Trophoblast cell (in vitro differentiated cells and primary cell): ENCODE measurements at places on chromosomes 16 and 17.

GRCh38 chr17:44444735-44445105, 55.3 kb upstream of the ITGA2B start:
- H3K36me3 ChIP-seq: no peaks in the 10 kb centered on the region
- H3K4me3 ChIP-seq: no peak overlapping the region
- no peaks in the 10 kb centered on the region for H3K27me3 ChIP-seq

GRCh38 chr16:49684696-49685095, 171.2 kb downstream of the ZNF423 start:
- no peaks in the 10 kb centered on the region for H3K27me3 ChIP-seq
- no peak for DNase-seq
- H3K4me1 ChIP-seq: no peaks in the 10 kb centered on the region
- H3K4me3 ChIP-seq: no peak overlapping the region

DNA sequence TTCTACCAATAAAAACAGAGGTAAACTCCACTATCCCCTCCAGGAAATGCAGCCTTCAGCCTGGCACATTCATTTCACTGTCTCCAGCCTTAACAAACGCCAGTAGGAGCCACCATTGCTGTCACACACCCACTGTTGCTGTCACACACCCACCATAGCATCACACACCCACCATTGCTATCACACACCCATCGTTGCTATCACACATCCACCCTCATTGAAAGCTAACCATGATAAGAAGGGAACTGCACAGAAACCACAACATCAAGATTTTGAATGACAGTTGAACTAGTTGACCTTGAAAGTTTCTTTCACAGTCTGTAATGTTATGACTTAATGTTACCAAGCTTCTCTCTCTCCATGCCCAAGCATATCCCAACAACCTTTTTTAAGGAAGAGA, 38.1 kb downstream of the SHCBP1 start:
- no peak for DNase-seq
- no peaks in the 10 kb centered on the region for H3K27me3 ChIP-seq
- no peaks in the 10 kb centered on the region for H3K4me1 ChIP-seq
- no peak overlapping the region for H3K4me3 ChIP-seq

DNA sequence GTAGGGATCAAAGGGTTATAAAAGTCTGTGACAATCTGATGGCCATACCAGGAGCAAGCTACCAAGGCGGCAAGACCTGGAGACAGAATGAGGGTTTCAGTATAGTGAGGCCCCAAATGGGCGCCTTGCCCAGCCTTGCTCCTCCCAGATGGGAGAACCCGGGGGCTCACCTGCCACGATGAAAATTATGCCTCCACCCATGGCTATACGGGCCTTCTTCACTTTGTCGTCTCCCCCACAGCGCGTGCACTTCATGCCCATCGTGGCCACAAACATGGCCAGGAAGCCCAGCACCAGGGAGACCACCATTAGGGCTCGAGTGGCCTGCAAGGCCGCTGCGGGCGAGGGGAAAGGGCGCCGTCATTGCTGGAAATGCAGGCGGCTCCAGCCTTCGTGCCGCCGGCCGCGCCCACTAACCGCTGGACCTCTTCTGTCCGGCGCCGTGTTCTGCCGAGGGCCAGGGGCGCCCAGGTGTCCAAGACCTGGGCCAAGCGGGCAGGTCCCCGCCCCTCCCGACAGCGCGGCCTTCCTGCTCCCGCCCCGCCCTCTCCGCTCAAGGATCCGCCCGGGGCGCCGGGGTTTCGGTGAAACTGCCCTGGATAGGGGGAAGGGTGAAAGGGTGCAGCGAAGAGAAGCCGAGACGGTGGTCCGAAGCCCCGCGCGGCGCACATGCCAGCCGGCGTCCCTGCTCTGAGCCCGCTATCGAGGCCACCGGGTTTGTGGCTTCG, 1.5 kb downstream of the CLDN7 start:
- peaks cover 17% of the 10 kb centered on the region for H3K4me1 ChIP-seq
- DNase-seq: peak; percentile 86
- peak overlapping the region; percentile 81 for H3K27ac ChIP-seq
- H3K27me3 ChIP-seq: no peaks in the 10 kb centered on the region
- H3K36me3 ChIP-seq: peaks cover 31% of the 10 kb centered on the region

DNA sequence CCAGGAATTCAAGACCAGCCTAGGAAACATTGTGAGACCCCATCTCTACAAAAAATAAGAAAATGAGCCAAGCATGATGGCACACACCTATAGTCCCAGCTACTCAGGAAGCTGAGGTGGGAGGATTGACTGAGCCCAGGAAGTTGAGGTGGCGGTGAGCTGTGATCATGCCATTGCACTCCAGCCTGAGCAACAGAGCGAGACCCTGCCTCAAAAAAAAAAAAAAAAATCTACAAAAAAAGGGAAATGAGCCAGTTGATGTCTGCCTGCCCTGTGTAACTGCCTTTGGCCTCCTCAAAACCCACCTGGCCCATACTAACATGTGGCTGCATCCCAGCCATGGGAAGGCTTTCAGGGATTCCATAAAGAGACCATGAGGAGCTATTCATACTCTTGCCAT, 4.5 kb downstream of the RANBP10 start:
- H3K27me3 ChIP-seq: no peaks in the 10 kb centered on the region
- H3K36me3 ChIP-seq: peaks cover 15% of the 10 kb centered on the region
- no peak overlapping the region for H3K4me3 ChIP-seq
- no peak for DNase-seq

- no peaks in the 10 kb centered on the region for H3K27me3 ChIP-seq
- H3K4me1 ChIP-seq: peaks cover 9% of the 10 kb centered on the region
- peaks cover 2% of the 10 kb centered on the region for H3K36me3 ChIP-seq
- H3K27ac ChIP-seq: no peak overlapping the region
Observed at GRCh38 chr16:49527611-49528010, 154.0 kb downstream of the C16orf78 start.

- DNase-seq: no peak
- H3K36me3 ChIP-seq: no peaks in the 10 kb centered on the region
- no peak overlapping the region for H3K27ac ChIP-seq
- no peak overlapping the region for H3K4me3 ChIP-seq
- no peaks in the 10 kb centered on the region for H3K4me1 ChIP-seq
Observed at GRCh38 chr16:57341441-57342303, 16.9 kb upstream of the CCL22 start.

GRCh38 chr17:77622647-77623046, 335.9 kb upstream of the TNRC6C start:
- no peak overlapping the region for H3K27ac ChIP-seq
- H3K27me3 ChIP-seq: no peaks in the 10 kb centered on the region

DNA sequence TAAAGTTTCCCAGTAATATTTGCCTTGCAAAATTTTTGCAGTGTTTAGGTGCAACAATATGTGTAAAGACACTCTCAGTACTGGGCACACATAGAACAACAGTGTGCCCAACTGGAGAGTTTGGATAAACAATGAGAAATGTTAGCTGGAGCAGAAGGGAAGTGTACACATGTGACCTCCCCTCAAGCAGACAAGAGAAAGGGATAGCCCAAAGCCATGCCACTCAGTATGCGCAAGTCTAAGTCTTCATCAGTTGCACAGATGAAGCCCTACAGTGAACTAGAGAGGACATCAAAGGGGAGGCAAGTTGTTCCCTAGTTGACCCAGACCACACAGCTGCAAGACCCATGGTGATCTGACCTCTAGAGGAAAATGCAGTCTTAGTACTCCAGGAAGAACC, 97.9 kb upstream of the CDH11 start:
- no peak overlapping the region for H3K4me3 ChIP-seq
- H3K36me3 ChIP-seq: no peaks in the 10 kb centered on the region

GRCh38 chr16:50072730-50073129, 7.0 kb downstream of the HEATR3 start:
- H3K27me3 ChIP-seq: no peaks in the 10 kb centered on the region
- DNase-seq: no peak
- no peak overlapping the region for H3K27ac ChIP-seq
- H3K4me1 ChIP-seq: no peaks in the 10 kb centered on the region

DNA sequence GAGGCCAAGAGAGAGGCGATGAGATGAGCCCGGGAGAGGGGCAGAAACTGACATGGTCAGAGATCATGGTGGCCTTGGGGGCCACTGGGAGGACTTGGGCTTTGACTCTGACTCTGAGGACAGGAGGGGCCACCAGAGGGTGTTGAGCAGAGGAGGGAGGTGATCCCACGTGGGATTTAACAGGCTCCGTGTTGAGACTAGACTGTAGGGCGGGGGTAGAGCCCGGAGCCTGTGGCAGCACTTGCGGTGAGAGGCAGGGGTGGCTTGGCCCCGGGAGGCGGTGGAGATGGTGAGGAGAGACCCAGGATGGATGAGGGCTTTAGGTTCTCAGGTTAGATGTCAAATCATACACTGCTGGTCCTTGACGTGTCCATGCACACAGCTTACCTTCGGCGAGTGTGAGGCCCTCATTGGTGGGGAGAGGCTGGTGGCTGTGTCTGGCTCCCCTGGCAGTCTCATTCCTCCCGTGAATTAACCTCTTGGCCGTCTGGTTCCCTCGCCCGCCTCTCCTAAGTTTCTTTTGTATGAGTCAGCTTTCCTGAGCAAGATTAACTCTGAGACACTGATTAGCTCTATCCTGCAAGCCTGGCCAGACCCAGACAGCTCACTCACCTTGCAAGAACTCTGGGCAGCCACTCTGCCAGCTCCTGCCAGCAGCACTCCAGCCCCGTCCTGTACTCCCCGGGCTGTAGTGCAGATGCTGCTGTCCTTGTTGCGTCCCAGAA, 39.7 kb downstream of the VPS35L start:
- peaks cover 8% of the 10 kb centered on the region for H3K36me3 ChIP-seq
- H3K4me3 ChIP-seq: no peak overlapping the region
- no peaks in the 10 kb centered on the region for H3K27me3 ChIP-seq
- DNase-seq: peak; percentile 96

DNA sequence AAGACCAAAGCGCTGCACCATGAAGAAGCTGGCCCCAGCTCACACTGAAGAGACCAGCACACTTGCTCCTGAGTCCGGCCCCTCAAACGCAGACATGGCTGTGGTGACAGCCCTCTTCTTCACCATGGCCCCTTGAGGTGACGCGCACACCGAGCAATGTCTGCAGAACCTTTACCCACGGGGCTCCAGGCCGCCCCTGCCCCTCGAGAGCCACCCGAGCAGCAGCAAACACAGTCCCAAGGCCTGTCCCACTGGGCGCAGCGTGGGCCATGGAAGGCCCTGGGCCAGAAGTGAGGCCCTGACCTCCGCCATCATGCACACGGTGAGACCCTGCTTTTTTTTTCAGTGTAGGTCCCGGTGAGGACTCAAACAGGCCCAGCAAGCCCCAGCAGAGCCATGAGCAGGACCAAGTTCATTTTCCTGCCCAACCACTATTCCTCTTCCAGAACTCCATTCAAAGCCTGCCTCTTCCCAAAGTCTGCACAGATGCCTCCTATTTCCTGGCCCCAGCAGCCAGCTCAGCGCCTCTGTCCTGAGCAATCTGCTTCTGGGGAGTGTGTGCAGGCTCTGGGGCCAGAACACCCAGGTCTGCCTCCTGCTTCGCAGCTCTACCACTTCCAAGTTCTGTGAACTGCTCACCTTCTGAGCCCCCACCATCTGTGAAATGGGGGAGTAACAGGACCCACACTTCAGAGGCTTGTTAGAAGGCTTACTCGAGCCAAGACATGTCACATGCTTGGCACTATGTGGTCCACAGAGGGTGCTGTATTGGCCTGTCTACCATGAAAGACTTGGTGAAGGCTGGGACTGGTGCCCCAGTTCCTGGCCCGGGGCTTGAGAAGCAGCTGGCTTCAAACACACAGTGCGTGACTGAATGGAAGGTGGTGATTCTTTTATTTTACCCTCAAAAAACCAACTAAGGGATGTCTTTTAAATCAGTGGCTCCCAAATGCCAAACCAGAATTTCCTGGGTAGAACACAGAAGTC, 35.7 kb upstream of the GSG1L start:
- no peaks in the 10 kb centered on the region for H3K4me1 ChIP-seq
- no peaks in the 10 kb centered on the region for H3K27me3 ChIP-seq
- no peak overlapping the region for H3K27ac ChIP-seq
- no peak overlapping the region for H3K4me3 ChIP-seq

DNA sequence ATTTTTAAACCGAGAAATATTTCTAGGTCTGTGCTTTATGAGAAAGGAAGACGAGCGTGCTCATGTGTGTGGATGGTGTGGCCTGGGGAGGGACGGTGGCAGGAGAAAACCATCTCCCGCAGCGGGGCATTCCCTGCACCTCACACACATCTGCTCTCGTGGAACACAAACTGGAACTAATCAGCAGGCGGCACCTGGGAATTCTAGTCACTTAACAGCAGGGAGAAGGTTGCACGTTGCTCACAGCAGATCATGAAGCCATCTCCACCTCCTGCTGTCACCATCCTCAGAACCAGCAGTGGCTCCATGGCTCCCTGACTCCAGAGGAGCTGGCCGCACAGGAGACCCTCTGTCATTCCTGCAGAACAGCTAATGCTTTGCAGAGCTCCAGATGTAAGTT, 35.2 kb downstream of the ADCY9 start:
- H3K27ac ChIP-seq: no peak overlapping the region
- no peak overlapping the region for H3K4me3 ChIP-seq
- no peaks in the 10 kb centered on the region for H3K36me3 ChIP-seq
- no peaks in the 10 kb centered on the region for H3K27me3 ChIP-seq

DNA sequence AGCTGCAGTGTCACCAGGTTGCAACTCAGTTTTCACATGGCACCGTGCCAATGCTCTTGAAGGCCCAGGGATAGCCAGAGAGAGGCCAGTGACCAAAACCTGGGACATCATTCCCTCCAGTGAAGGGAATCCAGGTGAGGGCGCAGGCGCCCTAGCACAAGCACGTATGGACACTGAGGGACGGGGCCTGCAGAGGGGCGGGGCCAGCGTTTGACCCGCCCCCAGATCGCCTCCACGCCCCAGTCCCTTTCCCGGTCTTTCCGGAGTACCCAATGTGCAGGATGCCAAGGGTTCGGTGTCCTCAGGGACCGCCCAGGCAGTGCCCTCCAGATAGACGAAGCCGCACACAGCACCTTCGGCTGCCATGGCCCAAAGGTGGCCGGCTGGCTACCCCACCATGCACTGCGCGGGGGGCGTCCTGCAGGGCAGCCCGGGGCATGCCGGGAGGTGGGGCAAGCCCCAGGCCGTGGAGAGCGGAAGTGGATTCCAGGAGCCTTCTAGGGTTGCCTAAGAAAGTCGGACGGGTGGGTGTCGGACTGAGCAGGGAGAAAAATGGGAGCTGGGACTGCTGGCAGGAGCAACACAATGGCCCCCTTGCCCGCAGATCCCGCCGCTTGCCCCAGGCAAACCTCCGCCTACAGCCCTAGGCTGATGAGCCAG, 4.6 kb downstream of the SLC12A4 start:
- H3K27me3 ChIP-seq: no peaks in the 10 kb centered on the region
- H3K4me3 ChIP-seq: no peak overlapping the region
- H3K4me1 ChIP-seq: peaks cover 26% of the 10 kb centered on the region
- H3K27ac ChIP-seq: no peak overlapping the region
- DNase-seq: peak; percentile 80

DNA sequence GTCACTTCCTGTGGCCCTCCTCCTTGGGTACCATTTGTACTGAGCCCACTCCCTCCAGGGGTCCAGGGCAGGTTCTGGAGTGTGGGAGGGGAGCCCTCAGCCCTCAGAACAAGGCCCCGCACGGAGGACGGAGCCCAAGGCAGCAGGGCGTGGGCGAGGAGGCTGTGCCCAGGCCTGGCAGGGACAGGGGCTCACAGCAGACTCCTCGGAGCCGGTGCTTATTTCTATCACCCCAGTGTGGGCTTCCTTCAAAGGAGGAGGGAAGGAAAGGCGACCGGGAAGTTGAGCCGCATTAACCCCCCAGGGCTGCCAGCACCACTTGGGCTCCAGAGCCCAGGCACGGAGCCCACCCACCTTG, 54.0 kb downstream of the ABR start:
- H3K27ac ChIP-seq: no peak overlapping the region
- H3K4me3 ChIP-seq: no peak overlapping the region
- no peaks in the 10 kb centered on the region for H3K36me3 ChIP-seq
- H3K27me3 ChIP-seq: no peaks in the 10 kb centered on the region
- no peaks in the 10 kb centered on the region for H3K4me1 ChIP-seq
